ENCODE measurements at places on chromosomes 1 and 21.

DNA sequence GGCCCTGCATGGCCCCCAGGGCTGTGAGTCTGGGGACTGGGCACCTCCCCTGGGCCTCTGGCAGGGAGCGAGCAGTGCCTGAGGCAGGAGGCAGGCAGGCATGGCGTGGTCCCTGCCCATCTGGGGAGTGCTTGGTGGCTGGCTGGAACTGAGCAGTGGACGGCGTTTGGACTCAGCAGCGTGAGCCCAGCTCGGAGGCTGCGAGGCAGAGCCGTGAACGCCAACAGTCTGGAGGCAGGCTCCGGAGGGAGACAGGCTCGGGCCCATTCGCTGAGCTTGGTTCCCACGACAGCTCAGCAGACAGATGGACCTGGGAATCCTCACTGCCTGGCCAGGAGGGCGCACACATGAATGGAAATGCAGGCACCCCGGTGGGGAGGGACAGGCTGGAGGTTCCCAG lies 160.7 kb upstream of the POU3F1 start:
- no peak for DNase-seq

- DNase-seq: no peak
Measured at GRCh38 chr1:54885807-54886723, 930 bp downstream of the DHCR24 start.

DNA sequence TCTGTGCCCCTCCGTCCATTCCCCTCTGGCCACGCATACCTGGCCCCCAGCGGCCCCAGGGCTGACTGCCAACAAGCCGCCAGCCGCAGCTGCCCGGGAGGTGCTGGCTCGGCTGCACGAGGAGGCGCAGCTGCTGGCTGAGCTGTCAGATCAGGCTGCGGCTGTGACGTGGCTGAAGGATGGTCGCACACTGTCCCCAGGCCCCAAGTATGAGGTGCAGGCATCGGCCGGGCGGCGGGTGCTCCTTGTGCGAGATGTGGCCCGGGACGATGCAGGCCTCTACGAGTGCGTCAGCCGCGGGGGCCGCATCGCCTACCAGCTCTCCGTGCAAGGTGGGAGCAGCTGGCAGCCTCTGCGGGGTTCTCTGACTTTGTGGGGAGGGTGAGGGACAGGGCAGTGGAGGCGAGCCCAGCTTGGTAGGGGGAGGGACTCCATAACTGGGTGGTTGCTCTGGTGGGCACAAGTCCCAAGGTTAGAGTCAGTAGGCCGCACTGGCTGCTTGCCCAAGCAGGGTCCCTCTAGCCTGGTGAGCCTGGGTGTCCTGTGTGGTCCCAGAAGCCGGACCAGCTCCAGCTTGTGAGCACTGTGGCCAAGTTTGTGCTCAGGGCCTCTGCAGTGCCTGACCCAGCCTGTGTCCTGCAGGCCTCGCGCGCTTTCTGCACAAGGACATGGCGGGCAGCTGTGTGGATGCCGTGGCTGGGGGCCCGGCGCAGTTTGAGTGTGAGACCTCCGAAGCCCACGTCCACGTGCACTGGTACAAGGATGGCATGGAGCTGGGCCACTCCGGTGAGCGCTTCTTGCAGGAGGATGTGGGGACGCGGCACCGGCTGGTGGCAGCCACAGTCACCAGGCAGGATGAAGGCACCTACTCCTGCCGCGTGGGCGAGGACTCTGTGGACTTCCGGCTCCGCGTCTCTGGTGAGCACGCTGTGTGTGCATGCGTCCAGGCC lies 8.8 kb downstream of the OBSCN start:
- DNase-seq: no peak

DNA sequence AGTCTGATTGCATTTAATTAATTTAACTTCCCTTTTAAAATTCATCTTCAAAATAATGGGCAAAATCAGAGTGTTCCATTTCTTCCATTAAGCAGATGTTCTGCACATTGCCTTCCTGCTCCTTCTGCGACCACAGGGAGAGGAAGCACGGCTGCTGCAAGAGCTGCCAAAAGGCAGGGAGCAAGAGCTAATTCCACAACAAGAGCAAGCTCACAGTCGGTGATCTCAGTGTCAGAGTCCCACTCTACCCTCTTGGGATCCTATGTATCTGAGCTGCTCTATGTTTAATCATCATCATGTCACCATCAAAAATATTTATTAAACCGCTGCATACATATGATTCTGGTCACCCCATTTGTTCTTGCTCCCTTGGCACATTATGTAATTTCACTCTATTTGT lies 255.3 kb upstream of the CAMK1G start:
- no peak for DNase-seq

GRCh38 chr1:8122477-8123407 lies 96.6 kb upstream of the ERRFI1 start:
- DNase-seq: no peak
